ENCODE measurements at places on chromosomes 13 and 19. TPM values are rescaled to one million over a fixed set of nuclear protein-coding genes. Genes with fewer than 3 reads are reported as not detected.

CADM4 gene
- total RNA-seq, result 1.7 TPM

CYP4F3 gene
- total RNA-seq, result not detected

RUBCNL gene
- total RNA-seq, result 18.5 TPM

ZNF284 gene
- total RNA-seq, result 3.3 TPM

OR10H1 gene
- total RNA-seq, result not detected

FBXO17 gene
- total RNA-seq, result 13.2 TPM

MEIOSIN gene
- not detected for total RNA-seq

CYP4F8 gene
- total RNA-seq, result not detected

NCR1 gene
- total RNA-seq, result not detected

OLFM2 gene
- 1.4 TPM for total RNA-seq

PSG1 gene
- 1.2 TPM for total RNA-seq

MYO16 gene
- not detected for total RNA-seq

CEBPA gene
- 0.12 TPM for total RNA-seq

PLEKHJ1 gene
- total RNA-seq, result 26.0 TPM

GNG8 gene
- not detected for total RNA-seq

UNC13A gene
- total RNA-seq, result 2.2 TPM

ZNF208 gene
- 1.4 TPM for total RNA-seq

ZNF90 gene
- total RNA-seq, result 1.6 TPM

PRR19 gene
- total RNA-seq, result not detected

PTGIR gene
- total RNA-seq, result 8.5 TPM

RNF225 gene
- total RNA-seq, result 0.15 TPM

SOX1 gene
- not detected for total RNA-seq

CACNA1A gene
- total RNA-seq, result 5.0 TPM

ERICH6B gene
- not detected for total RNA-seq

MBD3L3 gene
- not detected for total RNA-seq

PSG4 gene
- total RNA-seq, result 5.3 TPM

MAP1S gene
- total RNA-seq, result 17.5 TPM

GATAD2A gene
- 30.1 TPM for total RNA-seq

OR7E24 gene
- not detected for total RNA-seq

ZNF443 gene
- 2.9 TPM for total RNA-seq

CAMSAP3 gene
- total RNA-seq, result not detected

PRR22 gene
- 0.08 TPM for total RNA-seq

CASP14 gene
- not detected for total RNA-seq

RPS28 gene
- 1,293 TPM for total RNA-seq

CEACAM20 gene
- not detected for total RNA-seq

ZNF793 gene
- total RNA-seq, result 2.2 TPM

ACTMAP gene
- total RNA-seq, result 0.35 TPM

KLK2 gene
- not detected for total RNA-seq

NUDT15 gene
- 12.7 TPM for total RNA-seq

GDF15 gene
- total RNA-seq, result 17.9 TPM

Measured in smooth muscle cell of the coronary artery (primary cell).